ENCODE measurements at places on chromosomes 4 and X.

DNA sequence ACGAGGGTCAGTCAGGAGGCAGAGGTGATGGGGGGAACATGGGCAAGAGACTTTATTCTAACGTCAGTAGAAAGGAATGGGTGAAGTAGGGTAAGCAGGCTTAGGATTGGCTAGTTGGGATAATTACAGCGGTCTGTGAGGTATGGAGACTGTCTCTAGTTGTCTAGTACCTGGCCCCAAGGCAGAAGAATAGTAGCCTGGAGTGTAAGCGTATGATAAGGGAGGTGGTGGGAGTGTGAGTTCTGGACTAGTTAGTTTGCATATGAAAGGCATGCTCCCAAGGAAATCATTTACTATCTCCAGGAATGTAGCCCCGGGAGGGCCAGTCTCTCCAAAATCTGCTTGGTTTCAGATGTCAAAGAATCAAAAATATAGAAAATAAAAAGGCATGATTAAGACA is 219.6 kb upstream of the ANXA3 start:
- no peak for DNase-seq

- no peak for DNase-seq
Observed at GRCh38 chr4:169791062-169791461, 33.3 kb upstream of the HPF1 start.

GRCh38 chrX:68880846-68881552 is 52.2 kb downstream of the EFNB1 start:
- DNase-seq, result no peak

GRCh38 chr4:139484783-139485311 is 30.9 kb downstream of the RAB33B start:
- no peak for DNase-seq

DNA sequence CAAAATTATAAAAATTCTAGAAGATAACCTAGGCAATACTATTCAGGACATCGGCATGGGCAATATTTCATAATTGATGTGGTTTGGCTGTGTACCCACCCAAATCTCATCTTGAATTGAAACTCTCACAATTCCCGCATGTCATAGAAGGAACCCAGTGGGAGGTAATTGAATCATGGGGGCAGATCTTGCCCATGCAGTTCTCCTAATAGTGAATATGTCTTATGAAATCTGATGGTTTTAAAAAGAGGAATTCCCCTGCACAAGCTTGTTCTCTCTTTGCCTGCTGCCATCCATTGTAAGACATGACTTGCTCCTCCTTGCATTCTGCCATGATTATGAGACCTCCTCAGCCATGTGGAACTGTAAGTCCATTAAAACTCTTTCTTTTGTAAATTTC is 77.7 kb downstream of the DDX60 start:
- DNase-seq, result no peak

DNA sequence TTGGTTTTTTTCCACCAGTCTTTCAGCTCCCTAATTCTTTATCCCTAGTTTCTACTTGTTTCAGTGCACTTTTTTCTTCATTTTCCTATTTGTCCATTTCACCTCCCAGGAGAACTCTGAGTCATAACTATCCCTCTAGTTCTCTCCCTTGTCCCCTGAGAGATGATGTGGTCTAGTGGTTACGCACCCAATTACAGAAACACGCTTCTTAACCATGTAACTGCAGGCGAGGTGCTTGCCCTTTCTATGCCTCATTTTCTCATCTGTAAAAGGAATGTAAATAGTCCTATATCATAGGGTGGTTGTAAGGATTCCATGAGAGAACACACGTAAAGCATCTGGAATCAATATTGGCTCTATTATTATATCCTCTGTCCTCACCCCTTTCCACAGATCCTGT is 8.8 kb upstream of the GRPR start:
- no peak for DNase-seq

DNA sequence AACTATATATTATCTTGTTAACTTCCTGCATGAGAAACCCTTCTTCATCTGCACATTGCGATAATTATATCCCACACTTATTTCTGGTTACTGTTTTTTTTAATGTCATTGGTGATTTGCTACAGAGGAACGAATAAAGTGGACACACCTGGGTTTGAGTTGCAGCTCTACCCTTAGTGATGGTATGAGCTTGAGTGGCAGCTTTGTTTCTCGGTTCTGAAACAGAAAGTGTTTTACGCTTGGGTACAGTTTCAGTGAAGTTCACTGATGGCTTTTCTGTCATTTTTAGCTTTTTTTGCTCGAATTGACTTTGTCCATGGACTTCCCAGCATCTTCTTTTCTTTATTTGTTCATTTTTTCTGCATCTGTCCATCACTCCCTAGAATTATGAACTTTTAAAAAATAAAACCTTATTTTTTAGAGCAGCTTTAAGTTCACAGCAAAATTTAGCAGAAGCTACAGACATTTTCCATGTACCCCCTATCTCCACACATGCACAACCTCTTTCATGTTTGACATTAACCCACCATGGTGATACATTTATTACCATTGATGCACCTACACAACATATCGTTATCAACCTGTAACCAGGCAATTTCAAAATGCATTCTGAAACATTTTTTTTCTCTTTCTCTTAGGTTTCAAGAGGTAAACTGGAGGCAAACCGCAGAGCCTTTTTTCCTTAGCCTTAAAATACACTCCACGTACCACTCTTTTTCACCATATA is 1041.6 kb upstream of the PRKX start:
- DNase-seq, result no peak

DNA sequence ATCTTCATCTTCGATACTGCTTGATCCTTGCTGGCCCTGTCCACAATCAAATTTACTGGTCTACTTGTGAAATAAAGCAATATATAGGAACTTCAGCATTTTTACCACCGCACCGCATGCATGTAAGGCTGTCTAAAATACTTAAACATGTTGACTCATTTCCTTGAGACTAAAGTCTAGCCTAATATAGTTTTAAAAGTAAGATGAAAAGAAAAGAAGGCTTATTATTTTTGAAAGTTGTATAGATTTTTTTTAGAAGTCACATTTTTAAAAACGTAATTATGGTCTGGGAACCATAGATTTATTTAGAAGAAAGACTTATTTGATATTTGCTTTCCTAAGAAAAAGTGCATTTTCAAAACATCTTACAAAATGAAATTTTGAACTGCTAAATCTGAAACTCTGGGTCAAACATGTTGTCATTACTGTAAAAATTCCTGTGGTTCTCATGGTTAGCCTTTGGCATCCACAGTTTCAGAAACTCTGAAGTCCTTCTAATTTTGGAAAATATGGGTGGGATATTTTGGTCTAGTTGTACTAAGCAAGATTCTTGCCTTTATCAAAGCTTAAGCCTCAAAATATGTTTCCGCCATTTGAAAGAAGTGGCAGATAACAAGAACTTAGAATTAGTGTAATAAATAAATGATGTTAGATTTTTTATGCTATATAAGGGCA is 423.5 kb upstream of the CTSO start:
- DNase-seq, result no peak

GRCh38 chrX:3518870-3519269 is 172.4 kb upstream of the MXRA5 start:
- no peak for DNase-seq

DNA sequence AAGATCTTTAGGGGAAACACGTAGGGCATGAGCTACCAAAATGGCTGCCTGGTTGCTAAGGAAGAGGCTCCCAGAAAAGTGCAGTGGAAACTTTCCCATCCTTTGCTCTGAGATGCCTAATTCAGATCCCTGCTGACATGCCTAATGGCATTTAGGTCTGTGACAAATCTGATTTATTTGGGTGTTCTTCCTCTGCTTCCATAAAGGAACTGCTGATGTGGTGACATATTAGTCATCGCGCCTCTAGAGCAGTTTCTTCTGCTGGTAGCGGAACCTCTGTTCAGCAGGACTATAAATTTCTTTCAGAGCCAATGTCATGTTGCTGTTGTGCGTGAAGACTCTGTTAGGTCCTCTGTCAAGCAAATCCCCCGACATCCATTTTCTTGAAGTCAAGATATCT is 310.0 kb downstream of the PDHA2 start:
- DNase-seq, result no peak

- DNase-seq, result no peak
Observed at GRCh38 chr4:7287918-7288280, 95.6 kb downstream of the SORCS2 start.

DNA sequence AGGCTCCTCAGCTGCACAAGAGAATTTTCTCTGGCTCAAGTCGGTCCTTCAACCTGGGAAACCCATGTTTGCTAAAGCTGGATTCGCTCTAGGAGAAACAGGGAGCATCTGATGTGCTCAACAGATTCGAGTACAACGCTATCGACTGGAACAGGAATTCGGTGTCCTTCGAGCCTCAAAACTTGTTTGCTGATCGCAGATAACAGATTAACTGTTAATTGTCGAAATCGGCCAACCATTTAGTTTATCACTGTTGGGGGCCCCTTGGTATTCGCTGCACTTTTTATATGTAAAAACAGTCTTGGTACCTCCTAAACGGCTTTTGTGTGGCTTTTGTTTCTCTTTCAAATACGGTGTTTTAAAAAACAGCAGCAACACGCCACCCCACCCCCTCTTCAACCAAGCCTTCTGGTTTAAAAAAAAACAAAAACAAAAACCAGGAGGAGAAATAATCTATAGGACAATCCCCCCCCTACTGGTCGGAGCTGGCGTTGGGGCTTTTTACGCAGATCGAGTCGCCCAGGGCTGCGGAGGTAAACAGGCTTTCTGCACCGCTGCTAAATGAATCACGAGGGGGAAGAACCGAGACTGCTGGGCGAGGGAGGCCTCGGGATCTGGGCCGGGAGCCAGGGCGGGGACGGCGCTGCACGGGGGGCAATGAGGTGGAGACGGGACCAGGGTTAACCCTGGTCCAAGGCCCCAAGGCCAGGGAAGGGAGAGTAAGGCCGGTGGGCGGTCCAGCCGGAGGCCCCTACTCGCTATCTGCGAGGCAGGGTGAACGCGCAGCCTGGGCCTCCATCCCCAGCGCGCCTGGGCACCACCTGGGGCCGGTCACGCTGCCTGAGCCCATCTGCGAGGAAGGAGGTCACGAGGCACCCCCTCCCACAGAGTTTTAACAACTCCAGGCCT is 71.7 kb upstream of the BCOR start:
- peak; percentile 73 for DNase-seq

GRCh38 chrX:12378706-12379105 is 240.4 kb downstream of the FRMPD4 start:
- DNase-seq, result no peak

DNA sequence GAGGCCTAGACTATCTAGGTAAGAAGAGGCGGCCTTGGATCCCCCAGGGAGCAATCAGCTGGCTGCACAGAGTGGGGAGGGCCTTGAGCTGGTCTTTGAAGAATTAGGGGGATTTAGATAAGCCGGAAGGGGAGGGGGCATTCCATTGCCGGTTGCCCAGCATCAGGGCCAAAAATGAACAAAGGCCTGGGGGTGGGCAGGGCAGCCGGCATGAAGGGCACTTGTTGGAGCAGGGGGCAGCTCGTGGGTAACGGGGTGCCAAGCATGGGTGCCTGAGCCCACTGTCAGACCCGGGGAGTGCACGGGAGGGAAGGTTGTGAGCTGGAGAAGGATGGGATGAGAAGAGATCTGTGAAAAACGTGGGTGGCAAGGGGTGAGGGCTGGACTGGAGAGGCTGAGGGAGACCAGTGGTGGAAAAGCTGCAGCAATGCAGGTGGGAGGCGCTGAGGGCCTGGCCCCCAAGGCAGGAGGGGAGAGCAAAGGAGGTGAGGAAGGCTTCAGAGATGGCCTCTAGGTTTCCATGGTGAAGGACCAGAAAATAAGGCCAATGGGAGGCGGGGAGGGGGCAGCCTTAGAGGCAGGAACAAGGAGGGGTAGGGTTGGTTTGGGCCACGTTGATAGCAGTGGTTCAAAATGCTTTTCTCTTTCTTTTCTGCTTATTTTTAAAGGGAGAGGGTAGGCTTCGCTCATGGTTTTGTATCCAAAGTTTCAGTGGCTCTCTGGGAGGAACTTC is 8.6 kb downstream of the KLF3 start:
- no peak for DNase-seq

- no peak for DNase-seq
Observed at GRCh38 chrX:82218361-82218760, 1016.5 kb downstream of the SH3BGRL start.

DNA sequence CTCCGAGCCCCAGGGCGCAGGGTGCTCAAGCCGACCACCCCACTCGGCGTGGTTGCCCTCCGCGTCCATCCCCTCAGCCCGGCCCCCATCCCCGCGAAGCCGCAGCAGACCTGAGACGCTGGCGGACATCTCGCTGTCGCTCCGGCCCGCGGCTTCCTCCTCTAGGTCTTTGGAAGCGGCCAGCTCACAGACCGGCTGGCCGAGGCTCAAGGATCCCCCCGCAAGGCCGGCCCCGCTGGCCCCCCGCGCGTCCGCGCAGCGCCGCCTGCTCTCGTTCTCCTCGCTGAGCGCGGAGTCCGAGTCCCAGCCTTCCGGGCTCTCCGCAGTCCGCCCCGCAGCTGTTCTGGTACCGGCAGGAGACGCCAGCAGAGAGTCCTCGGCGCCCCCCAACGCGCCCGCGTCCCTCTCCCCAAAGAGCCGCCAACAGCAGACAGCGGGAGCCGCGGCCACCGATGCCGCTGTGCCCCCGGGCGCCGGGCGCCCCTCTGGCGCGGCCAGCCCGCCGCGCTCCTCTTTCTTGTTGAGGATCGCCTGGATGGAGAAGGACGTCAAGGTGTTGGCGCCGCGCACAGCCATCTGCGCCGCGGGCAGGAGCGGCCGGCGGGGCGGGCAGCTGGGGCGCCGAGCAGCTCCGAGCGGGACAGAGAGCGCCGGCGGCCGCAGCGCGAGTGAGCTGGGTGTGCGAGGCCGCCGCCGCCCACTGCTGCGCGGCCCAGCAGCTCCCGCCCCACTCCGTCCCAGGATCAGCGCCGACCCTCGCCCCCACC is at the start of gene NKX3-2:
NKX3-2 (minus strand) TSS at position 670 of the 767 bp plus-strand sequence; CDS start at position 576, 94 bp downstream.
- no peak for DNase-seq

- peak; percentile 4 for DNase-seq
Observed at GRCh38 chrX:117743469-117744251, 372.9 kb downstream of the KLHL13 start.

- no peak for DNase-seq
Observed at GRCh38 chrX:32966821-32967355, 244.5 kb downstream of the DMD start.

- no peak for DNase-seq
Observed at GRCh38 chr4:86565651-86566050, 28.5 kb upstream of the PTPN13 start.

GRCh38 chr4:15536552-15537499 is 67.1 kb downstream of the CC2D2A start:
- peak; percentile 28 for DNase-seq
